ENCODE measurements at places on chromosomes 1 and 21. TPM values are rescaled to one million over a fixed set of nuclear protein-coding genes. Genes with fewer than 3 reads are reported as not detected.

GRCh38 chr1:98048244-98048643 is 127.4 kb upstream of the DPYD start:
- DNase-seq, result peak; percentile 88
- H3K27me3 ChIP-seq, result peaks cover 66% of the 10 kb centered on the region
- peak overlapping the region; percentile 60 for H3K27ac ChIP-seq
- H3K4me3 ChIP-seq, result peak overlapping the region; percentile 64
- H3K36me3 ChIP-seq, result no peaks in the 10 kb centered on the region

The LORICRIN gene
- total RNA-seq, result not detected

GRCh38 chr1:12619792-12620487 is 1.9 kb upstream of the DHRS3 start:
- DNase-seq, result peak; percentile 66
- no peaks in the 10 kb centered on the region for H3K27me3 ChIP-seq
- peak overlapping the region; percentile 99 for H3K27ac ChIP-seq
- H3K4me3 ChIP-seq, result peak overlapping the region; percentile 99
- H3K4me1 ChIP-seq, result peaks cover 36% of the 10 kb centered on the region

GRCh38 chr21:35582731-35583130 is 477.6 kb downstream of the SETD4 start:
- peaks cover 10% of the 10 kb centered on the region for H3K4me1 ChIP-seq
- no peak overlapping the region for H3K4me3 ChIP-seq
- no peak for DNase-seq
- H3K36me3 ChIP-seq, result no peaks in the 10 kb centered on the region
- H3K27ac ChIP-seq, result no peak overlapping the region

DNA sequence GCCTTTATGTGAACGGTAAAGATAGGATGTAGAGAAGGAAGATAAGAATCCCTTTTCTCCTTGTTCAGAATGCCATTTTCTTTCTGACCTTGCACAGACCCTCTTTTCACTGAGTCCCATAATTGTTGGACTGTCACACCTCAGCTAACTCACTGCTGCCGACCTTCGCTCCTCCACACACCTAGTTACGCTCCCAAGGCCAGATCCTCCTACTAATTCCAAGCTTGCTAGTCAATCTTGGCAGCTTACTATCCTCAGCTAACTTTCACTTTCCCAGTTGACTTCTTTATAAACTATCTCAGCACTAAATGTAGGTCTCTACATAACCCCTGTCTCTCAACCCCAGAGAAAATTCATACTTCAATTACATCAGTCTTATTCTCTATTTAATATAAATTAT is 471.8 kb upstream of the PRMT6 start:
- no peak for DNase-seq
- H3K27me3 ChIP-seq, result no peaks in the 10 kb centered on the region
- peaks cover 2% of the 10 kb centered on the region for H3K4me1 ChIP-seq
- no peaks in the 10 kb centered on the region for H3K36me3 ChIP-seq
- H3K4me3 ChIP-seq, result no peak overlapping the region
- H3K27ac ChIP-seq, result no peak overlapping the region

DNA sequence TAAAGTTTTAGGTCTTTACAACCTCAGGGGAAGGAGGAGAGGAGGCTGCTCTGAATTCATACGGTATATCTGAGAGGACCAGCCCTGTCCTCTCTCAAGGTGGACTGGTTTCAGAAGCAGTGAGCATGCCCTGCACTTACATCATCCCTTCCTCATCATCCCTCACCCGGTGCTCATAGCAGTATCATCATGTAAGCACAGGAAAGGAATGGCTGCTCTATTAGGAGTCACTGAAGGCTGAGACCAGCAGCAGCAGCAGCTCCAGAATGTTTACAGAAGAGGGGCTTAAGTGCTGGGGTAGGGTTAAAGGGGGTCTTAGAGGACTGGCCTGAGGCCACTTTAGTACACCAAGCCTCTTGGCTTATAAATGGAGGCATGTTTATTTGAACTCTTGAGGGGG is 185.9 kb downstream of the AK5 start:
- H3K27ac ChIP-seq, result no peak overlapping the region
- H3K4me1 ChIP-seq, result peaks cover 30% of the 10 kb centered on the region

All from progenitor cell of endocrine pancreas (in vitro differentiated cells).